ENCODE measurements at places on chromosomes 2 and 18.

DNA sequence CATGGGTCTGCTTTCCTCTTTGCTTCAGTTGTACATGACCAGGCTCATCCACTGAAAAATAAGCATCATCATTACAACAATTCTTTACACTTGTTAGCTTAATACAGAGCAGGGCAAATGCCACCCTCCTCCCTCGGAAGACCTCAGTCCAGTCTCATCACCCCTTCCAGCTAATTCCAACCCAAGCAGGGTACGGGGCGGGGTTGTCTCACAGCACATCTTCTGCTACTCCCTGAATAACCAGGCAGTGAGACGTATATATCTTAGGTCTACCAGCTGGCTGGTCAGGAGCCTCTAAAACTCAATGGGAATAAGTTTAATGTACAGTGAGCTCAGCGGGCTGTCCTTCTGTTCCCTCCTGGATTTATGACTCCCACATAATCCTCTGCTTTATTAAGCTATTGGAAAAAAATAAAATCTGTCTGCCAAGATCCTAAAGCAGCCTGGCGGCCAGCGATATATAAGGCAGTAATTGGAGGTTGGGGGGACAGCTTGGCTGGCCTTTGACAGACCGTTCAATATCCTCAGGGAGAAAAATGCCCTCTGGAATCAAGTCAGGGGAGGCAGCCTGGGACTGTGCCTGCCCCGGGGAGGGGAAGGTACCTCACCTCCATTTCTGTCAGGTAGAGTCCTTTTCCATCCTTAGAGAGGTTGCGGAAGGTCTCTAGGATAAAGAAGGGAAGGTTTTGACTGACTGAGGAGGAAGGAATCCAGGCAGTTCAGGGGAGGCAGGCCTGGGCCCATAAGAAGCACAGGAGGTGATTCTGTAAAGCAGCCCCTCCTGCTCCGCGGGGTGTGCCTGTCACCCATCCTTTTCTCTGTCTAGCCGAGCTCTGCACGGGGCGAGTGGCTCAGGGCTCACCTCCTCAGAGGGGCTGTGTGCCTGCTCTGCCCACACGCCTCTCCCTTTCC lies 76.3 kb downstream of the CAPN13 start:
- DNase-seq, result no peak

- DNase-seq, result no peak
These were observed 116.2 kb downstream of the RBMS1 start for GRCh38 chr2:160377204-160377995.

DNA sequence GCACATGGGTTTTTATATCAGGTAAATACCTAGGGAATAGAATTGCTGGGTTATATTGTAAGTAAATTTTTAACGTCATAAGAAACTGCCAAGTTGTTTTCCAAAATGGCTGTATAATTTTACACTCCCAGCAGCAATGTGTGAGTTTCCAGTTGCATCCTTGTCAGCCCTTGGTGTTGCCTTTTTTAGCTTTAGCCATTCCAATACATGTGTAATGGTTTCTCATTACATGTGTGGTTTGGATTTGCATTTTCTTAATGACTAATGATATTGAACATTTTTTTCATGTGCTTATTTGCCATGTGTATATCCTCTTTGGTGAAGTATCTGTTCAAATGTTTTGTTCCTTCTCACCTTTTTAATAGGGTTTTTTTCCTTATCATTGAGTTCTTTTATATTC lies 70.8 kb downstream of the ABI2 start:
- no peak for DNase-seq

- DNase-seq, result no peak
These were observed 50.3 kb downstream of the SH2D6 start for GRCh38 chr2:85468704-85469349.

DNA sequence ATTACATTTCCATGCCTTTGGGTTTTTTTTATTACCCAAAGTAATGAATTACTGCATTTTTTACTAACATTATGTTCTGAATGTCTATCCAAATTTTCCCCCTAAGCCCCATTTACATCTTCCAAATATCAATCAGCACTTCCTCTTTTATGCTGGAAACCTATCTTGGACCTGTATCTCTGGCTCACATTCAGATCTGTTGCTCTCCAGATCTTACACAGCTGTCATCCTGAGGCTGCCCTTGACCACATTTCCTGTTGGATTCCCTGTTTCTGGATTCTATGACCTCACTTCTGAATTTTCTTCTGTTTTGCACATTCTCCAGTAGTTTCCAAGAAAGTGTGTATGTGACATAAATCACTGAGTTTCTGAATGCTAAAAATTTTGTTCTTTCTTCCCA lies 146.7 kb downstream of the PDE1A start:
- DNase-seq, result no peak

GRCh38 chr18:77042583-77042982 lies 90.0 kb downstream of the MBP start:
- DNase-seq, result no peak

GRCh38 chr18:35121038-35121437 lies 79.8 kb downstream of the MAPRE2 start:
- no peak for DNase-seq

Data from GM12892 (cell line).